Non-pigmented ciliary epithelial cell (primary cell): ENCODE measurements at places on chromosomes 4 and X.

GRCh38 chrX:12548341-12548740 lies 242.9 kb upstream of the PRPS2 start:
- DNase-seq = no peak

- no peak for DNase-seq
Measured at GRCh38 chr4:48224606-48225005, 45.0 kb downstream of the TEC start.

DNA sequence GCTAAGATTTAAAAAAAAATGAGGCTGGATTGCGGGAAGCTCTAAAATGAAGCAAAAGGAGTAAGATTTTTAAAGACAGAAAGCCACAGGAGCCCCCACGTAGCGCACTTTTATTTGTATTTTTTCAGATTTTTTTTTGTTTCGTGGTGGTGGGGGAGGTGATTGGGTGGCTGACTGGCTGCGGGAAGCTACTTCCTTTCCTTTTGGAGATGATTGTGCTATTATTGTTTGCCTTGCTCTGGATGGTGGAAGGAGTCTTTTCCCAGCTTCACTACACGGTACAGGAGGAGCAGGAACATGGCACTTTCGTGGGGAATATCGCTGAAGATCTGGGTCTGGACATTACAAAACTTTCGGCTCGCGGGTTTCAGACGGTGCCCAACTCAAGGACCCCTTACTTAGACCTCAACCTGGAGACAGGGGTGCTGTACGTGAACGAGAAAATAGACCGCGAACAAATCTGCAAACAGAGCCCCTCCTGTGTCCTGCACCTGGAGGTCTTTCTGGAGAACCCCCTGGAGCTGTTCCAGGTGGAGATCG lies 908 bp downstream of the PCDH10 start:
- no peak for DNase-seq

- DNase-seq = no peak
Measured at GRCh38 chrX:65726715-65727114, 59.3 kb downstream of the MSN start.

GRCh38 chrX:9671998-9672397 lies 93.6 kb downstream of the GPR143 start:
- DNase-seq = no peak

DNA sequence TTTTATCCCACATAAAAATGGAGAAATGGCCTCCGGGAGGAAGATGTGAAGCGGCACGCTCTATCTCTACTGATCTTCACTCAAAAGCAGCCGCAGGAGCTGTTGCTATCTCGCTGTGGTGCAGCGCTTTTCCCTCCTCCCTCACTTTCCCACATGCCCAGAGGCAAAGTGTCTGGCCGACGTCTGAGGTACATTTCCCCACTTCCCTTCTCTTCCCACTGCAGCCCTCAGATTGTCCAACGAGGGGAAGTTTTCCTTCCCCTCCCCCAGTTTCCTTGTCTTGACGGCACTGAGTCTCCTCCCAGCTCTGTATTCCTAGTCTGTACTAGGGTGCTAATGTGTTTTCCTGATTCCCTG lies 660 bp upstream of the COL25A1 start:
- no peak for DNase-seq

GRCh38 chrX:72475338-72475737 lies 97.3 kb downstream of the HDAC8 start:
- no peak for DNase-seq

DNA sequence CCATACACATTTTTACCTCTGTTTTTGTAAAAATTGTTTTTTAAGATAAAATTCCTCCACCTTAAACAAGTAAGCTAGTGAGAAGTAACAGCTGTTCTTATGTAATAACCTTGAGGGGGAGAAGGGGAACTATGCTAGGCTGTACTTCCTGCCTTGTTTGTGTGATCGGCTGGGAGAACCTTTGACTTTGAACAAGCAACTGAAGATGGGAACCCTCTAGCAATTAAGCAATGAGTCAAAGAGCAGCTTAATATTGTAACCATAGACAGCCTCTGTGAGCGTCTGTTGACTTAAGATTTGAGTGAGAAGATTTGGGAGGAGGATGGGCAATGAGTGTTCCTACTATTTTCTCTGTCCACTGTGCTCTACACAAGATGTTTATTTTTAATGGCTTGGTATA lies 135.1 kb downstream of the SCLT1 start:
- DNase-seq = no peak

GRCh38 chrX:77160301-77160700 lies 286.9 kb upstream of the FGF16 start:
- no peak for DNase-seq

DNA sequence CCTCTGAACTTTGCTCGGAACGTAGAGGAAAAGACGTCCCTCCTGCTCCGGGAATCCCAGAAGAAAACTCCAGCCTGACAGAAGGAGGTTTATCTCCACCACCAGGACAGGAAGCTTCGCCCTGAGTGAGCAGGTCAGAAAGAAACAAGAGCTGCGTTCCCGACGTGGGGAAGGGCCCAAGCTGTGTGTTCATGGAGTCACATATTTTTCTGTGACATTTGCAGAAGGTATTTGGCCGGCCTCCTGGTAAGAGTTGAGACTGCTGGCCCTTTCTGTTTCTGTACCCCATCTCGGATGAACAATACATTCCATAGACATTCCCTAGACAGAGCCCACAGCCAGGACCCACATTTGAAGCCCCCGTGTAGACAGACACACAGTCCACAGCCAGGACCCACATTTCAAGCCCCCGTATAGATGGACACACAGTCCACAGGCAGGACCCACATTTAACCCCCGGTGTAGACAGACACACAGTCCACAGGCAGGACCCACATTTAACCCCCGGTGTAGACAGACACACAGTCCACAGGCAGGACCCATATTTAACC lies 230.8 kb downstream of the SHOX start:
- no peak for DNase-seq

GRCh38 chr4:95014068-95014467 lies 256.3 kb downstream of the BMPR1B start:
- DNase-seq = no peak
